ENCODE measurements at places on chromosomes 7 and 10.

DNA sequence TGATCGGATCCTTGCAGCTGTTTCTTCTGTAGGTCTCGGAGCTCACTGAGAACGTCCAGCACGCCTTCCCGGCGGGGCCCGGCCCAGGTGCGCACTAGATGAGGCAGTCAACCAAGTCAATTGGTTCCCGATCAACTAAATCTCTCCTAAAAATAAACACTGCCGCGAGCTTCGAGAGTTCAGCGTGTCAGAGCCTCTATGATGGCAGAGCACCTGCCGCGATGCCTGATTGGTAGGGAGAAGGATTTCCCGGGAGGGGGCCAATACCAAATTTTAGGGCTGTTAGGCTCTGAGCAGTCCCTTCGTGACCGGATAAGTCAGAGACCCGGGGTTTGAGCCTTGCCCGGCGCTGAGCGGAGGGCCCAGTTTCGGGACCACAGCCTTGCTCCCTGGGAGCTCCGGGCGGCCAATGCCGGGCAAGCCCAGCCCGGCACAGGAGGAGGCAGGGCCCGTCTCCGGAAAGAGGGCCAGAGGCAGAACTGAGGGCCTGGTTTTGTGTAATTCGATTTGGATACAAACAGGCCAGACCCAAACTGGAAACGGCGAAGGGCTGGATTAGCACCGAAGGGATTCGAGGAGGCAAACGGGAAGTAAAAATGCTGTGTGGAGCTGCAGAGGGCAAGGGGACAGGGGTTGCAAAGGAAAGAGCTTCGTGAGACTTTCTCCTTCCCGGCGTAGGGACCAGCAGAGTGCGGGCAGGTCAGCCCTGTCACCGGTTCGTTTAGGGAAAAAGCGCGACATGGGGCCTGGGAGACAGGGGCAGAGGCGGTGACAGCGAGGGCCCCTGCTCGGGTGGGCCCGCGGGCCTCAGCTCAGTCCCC, 569 bp downstream of the SLC26A5 start:
- no peak for DNase-seq

GRCh38 chr7:159240962-159241361, 96.3 kb upstream of the VIPR2 start:
- no peak for DNase-seq

DNA sequence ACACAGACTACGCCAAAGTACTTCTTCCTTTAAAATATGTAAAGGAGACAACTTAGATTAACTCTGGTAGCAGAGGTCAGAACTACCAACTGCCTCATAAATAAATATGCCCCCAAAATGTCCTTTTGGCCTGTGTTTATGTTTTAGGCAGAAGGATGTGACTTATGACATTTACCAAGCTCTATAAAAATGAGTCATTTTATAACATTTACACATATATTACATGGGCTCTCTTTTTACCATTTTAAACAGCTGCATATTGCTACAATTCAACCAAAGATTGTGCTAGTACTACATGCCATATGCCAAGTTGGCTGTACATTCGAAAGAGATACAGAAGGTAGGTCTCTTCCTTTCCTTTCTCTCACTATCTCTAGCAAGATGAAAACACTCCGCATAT, 12.4 kb downstream of the ABLIM1 start:
- no peak for DNase-seq

- DNase-seq, result no peak
Observed at GRCh38 chr10:88090568-88091214, 227.3 kb downstream of the PTEN start.

DNA sequence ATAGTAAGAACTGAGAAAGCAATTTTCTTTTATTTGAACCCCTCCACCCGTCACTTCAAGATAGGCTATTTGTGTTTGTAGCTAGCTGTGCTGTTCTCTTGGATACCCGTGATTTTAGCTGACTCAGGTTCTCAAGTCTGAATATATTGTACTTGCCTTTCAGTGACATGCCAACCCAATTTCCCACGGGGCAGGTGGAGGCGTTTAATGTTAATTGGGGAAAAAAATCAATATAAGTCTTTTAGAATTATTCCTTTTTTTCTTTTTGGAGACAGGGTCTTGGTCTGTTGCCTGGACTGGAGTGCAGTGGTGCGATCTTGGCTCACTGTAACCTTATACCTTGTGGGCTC, 36.4 kb downstream of the ZRANB1 start:
- DNase-seq, result no peak

- DNase-seq, result no peak
Observed at GRCh38 chr10:5106553-5106952, 12.3 kb downstream of the AKR1C3 start.

DNA sequence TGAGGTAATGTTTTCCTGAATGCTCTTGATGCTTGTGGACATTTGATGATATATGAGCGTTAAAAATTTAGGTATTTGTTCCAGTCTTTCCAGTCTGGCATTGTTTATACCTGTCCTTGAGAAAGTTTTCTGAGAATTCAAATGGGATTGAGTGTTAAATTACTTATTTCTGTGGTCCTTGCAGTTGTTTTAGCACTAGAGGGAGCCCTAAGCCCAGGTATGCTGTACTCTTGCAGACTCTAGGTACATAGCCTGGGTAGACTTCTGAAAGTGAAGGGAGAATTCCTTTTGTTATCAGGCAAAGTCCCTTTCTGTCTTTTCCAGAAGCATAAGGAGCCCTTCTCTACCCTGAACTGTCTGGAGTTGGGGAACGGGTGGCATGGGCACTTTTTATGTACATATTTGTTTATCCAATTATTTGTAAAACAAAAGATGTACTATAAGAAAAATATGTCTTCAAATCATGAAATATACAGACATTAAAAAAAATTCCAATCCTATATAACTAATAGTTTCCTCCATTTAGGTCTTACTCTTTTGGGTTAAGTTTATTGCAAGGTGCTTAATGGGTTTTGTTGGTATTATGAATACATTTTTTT, 262.1 kb downstream of the ATRNL1 start:
- peak; percentile 21 for DNase-seq

DNA sequence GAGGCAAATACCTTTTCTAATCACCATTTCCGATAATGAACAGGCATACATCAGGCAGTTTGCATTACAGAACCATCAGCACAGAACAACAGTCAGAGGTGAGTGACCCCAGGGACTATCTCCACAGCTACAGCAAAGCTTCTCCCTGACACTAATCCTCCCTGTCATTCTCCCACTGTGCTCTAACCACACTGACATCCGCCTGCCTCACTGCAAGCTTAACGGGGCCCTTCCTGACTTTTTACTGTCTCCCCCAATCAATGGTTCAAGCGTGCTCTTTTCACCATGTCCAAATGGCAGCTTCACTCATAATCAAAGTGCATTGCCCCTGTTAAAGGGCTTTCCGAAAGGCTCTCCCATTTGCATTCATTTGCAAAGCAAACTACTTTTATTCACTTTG, 196.3 kb downstream of the DNAJC1 start:
- DNase-seq, result no peak

DNA sequence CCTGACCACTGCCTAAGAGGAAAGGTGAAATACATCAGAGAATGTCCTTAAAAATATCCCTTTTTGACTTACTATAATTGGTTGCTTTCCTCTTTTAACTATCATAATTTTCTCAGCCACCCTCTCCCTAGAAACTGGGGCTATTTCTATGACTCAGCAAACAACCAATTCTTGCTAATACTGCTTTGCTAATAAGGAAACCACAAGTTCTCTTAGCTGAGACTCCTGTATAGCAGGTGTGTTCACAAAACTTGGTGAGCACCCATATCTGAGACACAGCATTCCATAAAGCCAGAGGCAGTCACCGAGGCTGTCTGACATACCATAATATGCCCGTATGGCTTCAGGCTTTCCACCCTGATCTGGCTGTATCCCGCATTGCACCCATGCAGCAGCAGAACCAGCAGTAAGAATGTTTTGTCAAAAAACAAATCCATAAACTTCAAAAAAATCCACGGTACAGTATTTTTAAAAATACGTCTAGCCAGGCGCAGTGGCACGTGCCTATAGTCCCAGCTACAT, 191.7 kb upstream of the C7orf33 start:
- no peak for DNase-seq

- no peak for DNase-seq
Observed at GRCh38 chr10:9786576-9786975, 1231.1 kb upstream of the CELF2 start.

- peak; percentile 31 for DNase-seq
Observed at GRCh38 chr7:4650433-4651047, 31.6 kb upstream of the FOXK1 start.

Measured in right lung (tissue), 10 donors.